NCI-H345 (cell line): ENCODE measurements at places on chromosomes 2 and 18.

DNA sequence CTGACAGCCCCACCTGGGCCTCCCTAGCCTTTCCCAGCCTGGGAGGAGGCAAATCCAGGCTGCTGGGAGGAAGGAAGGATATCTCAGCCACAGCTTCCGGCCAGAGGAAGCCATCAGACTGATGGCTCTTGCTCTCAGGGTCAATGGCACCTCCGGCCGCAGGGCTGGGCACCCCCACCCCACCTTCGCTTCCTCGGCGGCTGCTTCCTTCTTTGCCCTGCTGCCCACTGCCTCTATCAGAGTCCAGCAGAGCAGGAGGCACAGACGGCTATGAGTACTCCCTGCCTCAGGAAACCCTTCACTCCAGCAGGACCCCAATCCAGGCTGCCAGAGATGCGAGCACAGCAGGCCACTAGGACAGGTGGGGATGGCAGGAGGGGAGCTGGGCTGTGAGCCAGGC lies 3.3 kb downstream of the SEMA4C start:
- DNase-seq: no peak

- DNase-seq: no peak
These were observed 58.4 kb downstream of the KCTD18 start for GRCh38 chr2:200451511-200451910.

DNA sequence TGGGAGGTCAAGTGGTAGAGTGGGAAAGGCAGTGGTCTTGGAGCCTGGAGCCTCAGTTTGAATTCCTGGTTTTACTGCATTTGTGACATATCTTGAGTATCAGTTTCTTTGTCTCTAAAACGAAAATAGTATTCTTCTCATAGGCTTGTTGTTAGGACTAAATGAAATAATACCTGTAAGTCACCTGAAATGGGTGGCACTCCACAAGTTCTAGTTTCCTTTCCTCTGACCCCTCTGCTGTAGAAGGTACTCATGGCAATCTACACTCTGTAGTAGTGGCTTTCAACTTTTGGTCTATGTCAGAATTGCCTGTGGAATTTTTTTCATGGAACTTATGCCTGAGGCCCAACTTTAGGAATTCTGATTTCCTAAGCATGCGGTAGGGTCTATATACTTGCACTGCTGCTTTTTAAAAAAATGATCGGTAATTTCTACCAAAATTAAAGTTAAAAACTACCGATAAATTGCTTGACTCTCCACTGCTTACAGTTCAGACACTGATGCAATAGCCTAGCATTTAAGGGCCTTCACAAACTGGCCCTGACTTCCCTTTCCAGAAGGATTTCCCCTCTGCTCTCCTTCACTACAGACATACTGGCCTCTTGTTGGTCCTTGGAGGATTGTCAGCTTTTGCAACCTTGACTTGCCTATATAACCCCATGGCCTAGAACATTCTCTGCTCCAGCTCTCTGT lies 47.2 kb downstream of the PLEK start:
- no peak for DNase-seq

DNA sequence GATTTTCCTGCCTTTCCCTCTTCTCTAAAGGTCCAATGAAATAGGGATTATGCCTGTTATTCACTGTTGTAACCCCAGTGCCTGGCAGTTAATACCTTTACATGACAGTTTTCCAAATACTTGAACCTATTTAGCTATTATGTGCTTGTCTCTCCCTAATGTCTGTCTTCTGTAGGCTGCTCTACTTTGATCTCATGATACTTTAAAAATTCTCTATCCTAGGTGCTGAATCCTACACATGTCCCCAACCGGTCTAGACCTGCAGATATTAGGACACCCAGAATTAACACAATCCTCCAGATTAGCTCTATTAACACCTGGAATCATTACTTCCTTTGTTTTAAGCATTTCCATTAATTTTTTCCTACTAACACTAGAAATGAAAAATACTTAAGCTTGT lies 7.3 kb downstream of the CEBPZ start:
- no peak for DNase-seq

DNA sequence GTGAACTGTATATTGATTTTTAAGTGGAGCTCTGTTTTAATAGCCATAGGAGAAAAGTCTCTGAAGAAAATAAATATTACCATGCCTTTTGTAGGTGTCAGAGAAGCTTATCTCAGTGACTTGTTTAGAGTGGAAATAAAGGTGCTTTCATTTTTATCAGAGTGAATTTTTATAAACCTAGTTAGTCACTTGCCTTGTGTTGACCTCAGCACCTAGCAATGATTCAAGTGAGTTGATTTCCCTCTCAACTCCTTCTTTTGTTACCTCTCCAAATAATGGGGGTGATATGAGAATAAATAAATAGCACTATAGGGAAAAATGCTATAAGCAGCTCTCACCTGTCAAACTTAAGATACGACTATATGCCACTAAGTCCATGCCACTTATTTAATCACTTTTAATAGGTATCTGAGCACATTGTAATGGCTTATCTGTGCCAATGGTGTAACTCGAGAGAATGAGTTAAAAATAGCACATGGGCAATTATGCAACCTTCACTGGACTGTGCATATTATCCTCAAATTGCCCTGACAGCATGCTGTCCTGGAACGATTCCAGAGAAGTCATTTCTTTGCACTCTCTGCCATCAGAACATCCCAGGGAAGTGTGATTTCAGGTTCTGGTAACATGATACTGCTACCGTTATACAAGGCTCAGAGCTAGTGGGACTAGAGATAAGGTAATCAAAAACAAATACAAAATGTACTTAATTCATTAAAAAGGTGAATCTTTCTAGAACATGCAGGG lies 290.8 kb downstream of the CCDC85A start:
- DNase-seq: peak; percentile 91

DNA sequence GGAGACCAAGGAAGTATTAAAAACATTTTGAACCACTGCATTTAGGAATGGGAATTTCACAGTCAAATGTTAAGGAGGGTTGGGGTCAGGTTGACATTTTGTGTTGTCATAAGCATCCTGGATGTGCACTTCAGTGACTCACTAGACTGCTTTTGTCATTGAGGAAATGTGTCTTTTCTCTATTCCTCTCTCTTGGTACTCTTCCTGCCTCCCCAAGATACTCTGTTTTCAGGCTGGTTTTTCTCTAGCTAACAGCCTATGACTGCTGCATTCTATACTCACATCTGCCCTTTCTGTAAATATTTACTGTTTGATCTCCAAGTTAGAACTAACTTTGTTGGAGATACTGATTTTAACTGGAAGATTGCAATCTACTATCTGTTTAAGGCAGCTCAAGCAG lies 23.4 kb downstream of the XRCC5 start:
- no peak for DNase-seq

DNA sequence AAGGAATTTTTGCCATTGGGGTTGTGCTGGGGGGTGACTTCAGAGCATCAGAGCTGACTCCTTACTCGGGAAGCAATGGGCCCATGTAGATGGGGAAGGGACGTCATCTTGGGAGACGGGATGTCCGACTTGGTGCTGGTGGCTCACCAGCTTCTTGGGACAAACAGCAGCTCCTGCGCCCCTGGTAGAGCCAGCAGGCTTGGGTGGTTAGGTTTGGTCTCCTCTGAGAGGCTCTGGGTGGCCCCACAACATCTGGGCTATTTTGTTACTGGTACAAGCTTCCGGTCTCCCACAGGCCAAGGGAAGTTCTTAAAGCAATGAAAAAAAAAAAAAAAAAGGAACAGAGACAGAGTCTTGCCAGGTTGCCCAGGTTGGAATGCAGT lies 1.8 kb downstream of the NGEF start:
- no peak for DNase-seq

- DNase-seq: no peak
These were observed 19.8 kb downstream of the DTNA start for GRCh38 chr18:34729740-34730355.

DNA sequence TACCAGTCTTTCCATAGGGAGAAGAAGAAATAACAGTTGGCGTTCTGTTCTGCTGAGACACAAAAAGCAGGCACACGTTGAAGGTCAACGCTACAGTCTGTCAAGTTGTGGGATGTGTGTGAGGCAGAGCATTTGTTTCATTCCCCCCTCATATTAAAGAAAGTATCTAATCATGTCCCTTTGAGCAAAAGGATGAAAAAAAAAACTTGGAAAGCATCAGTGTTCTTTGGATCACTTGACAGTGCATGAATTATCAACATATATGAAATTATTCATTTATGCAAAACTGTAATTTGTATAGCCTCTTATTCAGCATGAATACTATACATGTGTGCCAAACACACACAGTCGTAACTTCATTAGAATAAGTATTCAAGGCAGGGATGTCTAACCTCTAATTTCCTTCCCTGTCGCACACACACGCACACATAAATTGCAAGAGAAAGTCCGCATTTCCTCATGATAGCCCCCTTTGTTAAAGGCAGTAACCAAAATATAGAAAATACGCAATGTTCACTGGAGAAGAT lies 228.6 kb downstream of the RND3 start:
- no peak for DNase-seq

- no peak for DNase-seq
These were observed 230.7 kb upstream of the CCDC68 start for GRCh38 chr18:55189972-55190371.

GRCh38 chr2:218079943-218080913 lies 11.2 kb downstream of the RUFY4 start:
- peak; percentile 57 for DNase-seq

GRCh38 chr2:162416446-162416845 lies 72.5 kb downstream of the GCA start:
- no peak for DNase-seq

DNA sequence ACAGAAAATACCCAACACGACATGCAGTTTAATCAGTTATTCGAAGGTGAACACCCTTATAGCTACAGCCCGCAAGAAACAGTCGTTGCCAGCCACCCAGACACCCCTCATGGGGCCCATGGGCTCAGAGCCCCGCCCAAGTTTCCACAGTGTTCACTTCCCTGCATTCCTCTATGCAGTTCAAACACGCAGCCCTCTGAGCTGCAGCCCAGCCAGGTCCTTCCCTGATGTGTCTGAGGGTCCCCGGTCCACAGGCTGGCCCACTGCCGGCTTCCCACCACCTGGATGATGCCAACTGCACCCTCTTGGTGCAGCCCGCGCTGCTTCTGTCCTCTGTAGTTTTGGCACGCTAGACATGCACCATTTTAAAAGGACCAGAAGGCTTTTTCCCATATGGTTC lies 87.4 kb downstream of the ZNF516 start:
- no peak for DNase-seq

GRCh38 chr2:240558236-240558761 lies 511 bp upstream of the ANKMY1 start:
- no peak for DNase-seq

- no peak for DNase-seq
These were observed 27.0 kb downstream of the MFSD6 start for GRCh38 chr2:190435031-190435670.

DNA sequence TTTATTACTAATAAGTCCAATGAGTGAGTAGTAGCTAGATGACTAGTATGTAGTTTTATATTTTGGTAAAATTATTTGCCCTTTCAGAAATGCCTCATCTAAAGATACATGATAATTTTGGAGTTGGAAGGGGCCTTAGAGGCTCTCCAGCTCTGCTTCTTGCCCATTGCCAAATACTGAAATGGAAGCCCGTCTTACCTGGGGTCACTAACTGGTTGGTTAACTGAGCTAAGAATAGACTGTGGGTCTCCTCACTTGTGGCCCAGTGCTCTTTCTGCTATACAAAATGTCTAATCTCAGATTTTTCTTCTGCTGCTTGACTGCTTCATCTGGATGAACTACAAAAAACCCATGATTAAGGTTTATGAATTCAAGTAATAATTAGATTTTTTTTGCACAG lies 67.1 kb downstream of the CLIP4 start:
- DNase-seq: no peak

GRCh38 chr2:17470855-17471641 lies 47.2 kb downstream of the RAD51AP2 start:
- DNase-seq: no peak

- no peak for DNase-seq
These were observed 232.2 kb downstream of the TTC32 start for GRCh38 chr2:19669559-19669958.

DNA sequence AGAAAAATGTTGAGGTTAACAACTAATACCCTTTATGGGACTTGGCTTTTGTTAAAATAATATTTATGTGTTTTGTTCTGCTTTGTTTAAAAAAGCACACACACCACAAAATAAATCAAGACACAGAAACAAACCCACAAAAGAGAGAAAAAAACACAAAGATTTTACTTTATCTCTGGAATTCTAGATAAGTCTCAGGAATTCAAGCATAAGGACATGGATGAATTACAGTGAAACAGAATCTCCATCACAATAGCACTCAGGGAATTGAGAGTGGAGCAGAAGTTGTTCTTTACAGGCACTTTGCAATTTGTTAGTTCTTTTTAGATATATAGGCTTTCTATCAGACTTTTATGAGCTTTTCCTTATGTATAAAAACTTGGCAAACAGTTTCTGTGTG lies 360.9 kb upstream of the ZC3H15 start:
- no peak for DNase-seq

DNA sequence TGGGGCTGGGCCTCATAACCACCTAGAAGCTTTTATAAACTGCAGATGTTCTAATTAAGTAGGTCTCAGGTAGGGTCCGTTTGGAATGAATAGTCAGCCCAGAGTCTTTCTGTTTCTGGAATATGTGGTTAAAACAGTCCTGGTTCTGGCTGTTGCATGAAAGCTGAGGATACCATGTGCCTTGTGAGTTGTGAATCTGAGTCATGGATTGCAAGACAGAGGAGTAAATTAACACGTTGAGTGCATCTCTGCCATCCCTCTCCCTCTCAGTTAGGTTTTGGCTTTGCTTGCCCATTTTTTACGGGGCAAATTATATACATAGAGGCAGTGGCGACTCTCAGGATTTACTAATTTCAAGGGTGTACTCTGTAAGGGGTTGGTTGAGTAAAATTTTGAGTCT lies 59.1 kb downstream of the NCK2 start:
- DNase-seq: no peak

DNA sequence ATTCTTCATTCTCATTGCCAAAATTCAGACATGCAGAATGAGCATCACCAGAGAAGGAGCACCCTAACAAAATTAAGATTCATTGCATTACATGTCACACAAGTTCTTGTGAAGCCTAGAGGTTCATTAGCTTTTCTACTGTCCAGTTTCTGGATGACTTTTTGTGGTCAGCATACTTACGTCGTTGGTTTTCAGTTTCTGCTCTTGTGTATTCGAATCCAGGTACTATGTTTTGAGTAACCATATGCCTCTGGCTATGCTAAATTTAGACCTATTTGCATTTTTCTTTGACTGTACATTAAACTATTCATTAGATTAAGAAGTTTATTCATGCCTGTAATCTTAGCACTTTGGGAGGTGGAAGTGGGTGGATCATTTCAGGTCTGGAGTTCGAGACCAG lies 251.3 kb downstream of the PARD3B start:
- no peak for DNase-seq

GRCh38 chr18:44679056-44679913 lies 1.4 kb upstream of the SETBP1 start:
- peak; percentile 88 for DNase-seq

DNA sequence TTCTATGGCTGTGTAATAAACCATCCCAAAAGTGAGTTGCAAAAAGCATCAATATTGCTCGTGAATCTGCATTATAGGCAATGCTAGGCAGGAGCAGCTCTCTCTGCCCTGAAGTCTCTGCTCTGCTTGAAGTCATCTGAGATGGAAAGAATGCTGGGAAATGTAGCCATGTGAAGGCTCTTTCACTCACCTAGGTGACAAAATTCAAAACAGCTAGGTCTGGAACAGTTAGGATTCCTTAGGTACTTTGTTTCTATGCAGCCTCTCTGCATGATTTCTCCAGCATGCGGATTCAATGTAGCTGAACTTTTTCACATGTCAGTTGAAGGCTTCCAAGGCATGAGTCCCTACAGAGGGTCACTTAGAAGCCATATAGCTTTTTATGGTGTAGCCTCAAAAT lies 1383.7 kb downstream of the LRP1B start:
- no peak for DNase-seq

GRCh38 chr2:11009891-11010290 lies 98.2 kb downstream of the KCNF1 start:
- DNase-seq: no peak

- no peak for DNase-seq
These were observed 6.0 kb downstream of the RSAD2 start for GRCh38 chr2:6883448-6884122.
